GM18507 (cell line): ENCODE measurements at places on chromosomes 5 and 9.
A peak's percentile ranks its signal among the peaks of the same experiment; 100 is the strongest.

DNA sequence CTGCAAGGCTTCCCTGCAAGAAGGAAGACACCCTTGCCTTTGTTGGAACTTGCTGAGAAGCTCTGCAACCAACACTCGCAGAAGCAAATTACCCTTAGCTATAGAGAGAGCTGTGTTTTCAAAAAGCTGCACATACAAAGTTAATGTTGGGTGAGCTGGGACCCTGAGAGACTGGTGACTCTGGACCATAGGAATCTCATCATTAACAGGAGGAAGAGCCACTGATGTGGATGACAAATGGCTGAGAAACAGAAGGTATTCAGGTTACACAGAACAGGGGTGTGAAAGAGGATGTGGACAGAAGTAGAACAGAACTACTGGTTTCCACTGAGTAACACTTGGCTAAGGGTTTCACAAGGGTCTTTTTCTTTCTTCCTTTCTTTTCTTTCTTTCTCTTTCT, 493.5 kb downstream of the IRX1 start:
- DNase-seq: no peak

DNA sequence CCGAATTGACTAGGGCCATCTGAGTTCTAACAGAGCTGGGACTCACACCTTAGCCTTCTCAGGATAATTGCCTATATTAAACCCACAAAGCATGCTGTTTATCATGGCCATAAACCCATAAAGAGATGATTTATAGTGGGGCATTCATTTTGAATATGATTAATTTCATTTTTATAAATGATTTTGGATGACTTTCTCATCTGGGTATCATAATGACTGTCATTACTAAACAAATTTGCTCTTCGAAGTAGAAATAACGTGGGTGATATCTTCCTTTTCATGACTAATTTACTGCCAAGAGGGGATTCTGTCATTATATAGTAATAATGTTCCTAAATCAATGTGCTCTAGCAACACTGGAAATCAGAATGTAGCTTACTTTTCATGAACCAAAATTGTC, 498.2 kb downstream of the CDH12 start:
- no peak for DNase-seq

GRCh38 chr9:98135938-98136337, 16.9 kb upstream of the TRIM14 start:
- DNase-seq: no peak

DNA sequence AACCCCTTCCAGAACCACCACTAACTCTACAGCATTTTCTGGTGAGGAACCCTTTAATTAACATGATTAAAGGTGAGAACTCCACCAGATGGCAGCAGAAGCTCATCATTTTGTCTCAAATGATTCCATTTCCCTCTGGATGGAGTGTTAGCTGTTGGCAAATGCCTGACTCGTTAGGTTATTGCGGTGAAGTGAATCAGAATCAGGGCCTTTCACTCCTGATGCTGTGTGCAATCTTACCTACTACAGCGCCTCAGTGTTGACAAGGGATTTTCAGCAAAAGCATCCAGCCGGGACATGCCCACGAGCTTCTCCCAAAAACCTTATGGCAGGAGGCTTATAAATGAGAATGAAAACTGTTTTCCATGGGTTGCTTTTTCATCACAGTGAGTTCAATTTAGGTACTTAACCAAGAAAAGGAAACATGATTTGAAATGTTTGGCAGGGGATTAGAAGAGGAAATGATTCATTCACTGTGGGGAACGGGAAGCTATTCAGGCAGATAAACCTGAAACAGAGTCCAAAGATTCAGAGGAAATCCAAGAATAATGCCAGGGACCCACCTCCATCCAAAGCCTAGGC, 48.0 kb upstream of the CAST start:
- DNase-seq: peak; percentile 9
